ENCODE measurements at places on chromosomes 4 and X. TPM values are rescaled to one million over a fixed set of nuclear protein-coding genes. Genes with fewer than 3 reads are reported as not detected.

Gene ARL9
- total RNA-seq, result not detected

Gene MAGEA2
- 0.50 TPM for total RNA-seq

- H3K4me3 ChIP-seq, result no peak overlapping the region
- no peaks in the 10 kb centered on the region for H3K36me3 ChIP-seq
- H3K27ac ChIP-seq, result no peak overlapping the region
These were observed 158.2 kb downstream of the SPRY1 start for GRCh38 chr4:123554801-123555232.

DNA sequence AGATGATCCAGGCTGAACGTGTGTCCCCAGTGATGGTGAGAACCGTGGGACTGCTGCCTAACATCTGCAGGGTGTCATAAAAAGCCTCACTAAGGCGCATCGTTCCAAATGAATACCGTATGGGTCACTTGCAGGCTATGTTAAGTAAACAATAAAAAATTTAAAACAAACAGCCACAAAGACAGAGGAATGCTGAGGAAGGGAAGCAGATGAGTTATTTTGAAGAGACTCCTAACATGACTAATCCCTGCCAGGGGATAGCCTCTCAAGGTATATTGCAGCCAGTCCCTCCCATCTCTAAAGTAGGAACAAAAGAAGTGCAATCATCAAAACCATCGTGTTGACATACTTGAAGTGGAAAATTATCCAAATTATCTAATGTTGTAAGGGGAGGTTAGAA, 83.8 kb downstream of the UNC5C start:
- H3K27ac ChIP-seq, result no peak overlapping the region
- H3K36me3 ChIP-seq, result no peaks in the 10 kb centered on the region
- no peak overlapping the region for H3K4me3 ChIP-seq
- no peaks in the 10 kb centered on the region for H3K4me1 ChIP-seq
- DNase-seq, result no peak
- no peaks in the 10 kb centered on the region for H3K27me3 ChIP-seq

DNA sequence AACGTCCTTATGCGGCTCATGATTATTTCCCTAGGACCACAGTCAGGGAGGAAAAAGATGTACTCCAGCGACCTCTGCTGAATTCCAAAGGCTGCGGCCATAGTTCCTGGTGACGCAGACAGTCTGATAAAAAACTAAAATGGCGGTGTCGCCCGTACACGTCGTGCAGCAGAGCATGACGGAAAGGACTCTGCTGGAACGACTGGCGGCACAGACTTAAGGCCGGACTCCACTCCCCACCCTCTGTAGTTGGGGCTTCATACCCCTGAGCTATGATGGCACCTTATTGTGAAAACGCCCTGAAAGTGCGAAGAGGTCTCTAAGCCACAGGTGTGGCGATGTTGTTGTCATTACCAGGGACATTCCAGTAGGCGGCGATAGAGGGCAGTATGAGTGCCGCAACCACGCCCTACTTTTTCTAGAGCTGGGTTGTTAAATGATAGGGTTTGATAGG, 90.0 kb upstream of the EDA2R start:
- peak; percentile 68 for DNase-seq
- H3K27ac ChIP-seq, result no peak overlapping the region
- no peaks in the 10 kb centered on the region for H3K4me1 ChIP-seq
- peak overlapping the region; percentile 57 for H3K4me3 ChIP-seq
- no peaks in the 10 kb centered on the region for H3K36me3 ChIP-seq
- no peaks in the 10 kb centered on the region for H3K27me3 ChIP-seq

GRCh38 chr4:17718471-17718870, 63.0 kb downstream of the FAM184B start:
- H3K36me3 ChIP-seq, result no peaks in the 10 kb centered on the region
- no peak for DNase-seq
- H3K27ac ChIP-seq, result no peak overlapping the region
- peaks cover 49% of the 10 kb centered on the region for H3K4me1 ChIP-seq
- no peaks in the 10 kb centered on the region for H3K27me3 ChIP-seq
- no peak overlapping the region for H3K4me3 ChIP-seq

DNA sequence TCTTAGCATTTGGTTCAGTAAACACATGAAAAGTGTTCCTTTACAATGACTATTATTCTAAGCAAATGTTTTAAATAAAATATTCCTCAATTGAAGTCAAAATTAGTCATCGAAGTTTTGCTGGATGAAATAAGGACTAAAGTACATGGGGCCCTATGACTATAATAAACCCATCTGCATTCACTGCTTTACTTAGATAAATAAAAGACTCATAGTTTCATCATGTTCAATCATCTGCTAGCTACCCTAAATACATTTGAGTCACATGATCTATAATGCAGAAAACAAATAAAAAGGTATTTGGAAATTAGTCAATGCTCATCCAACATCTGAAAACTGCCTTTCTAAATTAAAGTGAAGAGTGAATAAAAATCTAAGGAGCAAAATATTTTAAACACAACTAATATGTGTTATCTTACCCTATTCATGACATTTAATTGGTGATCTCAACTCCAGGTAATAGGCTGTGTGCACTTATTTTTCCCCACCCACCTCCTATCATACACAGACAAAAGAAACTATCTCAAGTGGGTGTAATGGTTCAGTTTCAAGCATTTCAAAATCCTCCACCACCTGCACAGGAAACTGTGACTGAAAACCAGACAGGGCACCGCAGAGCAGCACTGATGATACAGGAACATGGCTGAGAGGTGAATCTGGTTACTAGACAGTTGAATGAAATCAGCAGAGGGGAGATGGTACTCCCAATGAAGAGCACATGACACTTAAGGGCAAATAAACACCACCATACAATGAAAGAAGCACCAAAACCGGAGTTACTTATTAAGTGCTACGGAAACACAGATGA, 78.6 kb downstream of the CAMK2D start:
- no peaks in the 10 kb centered on the region for H3K4me1 ChIP-seq
- no peaks in the 10 kb centered on the region for H3K27me3 ChIP-seq
- no peak overlapping the region for H3K27ac ChIP-seq
- no peak overlapping the region for H3K4me3 ChIP-seq
- DNase-seq, result no peak

- no peaks in the 10 kb centered on the region for H3K27me3 ChIP-seq
- H3K4me3 ChIP-seq, result no peak overlapping the region
- DNase-seq, result no peak
- no peak overlapping the region for H3K27ac ChIP-seq
- no peaks in the 10 kb centered on the region for H3K36me3 ChIP-seq
These were observed 8.9 kb downstream of the TCEANC start for GRCh38 chrX:13661735-13662288.

- DNase-seq, result no peak
- H3K4me1 ChIP-seq, result no peaks in the 10 kb centered on the region
- H3K4me3 ChIP-seq, result no peak overlapping the region
- H3K27ac ChIP-seq, result no peak overlapping the region
- no peaks in the 10 kb centered on the region for H3K36me3 ChIP-seq
These were observed 17.4 kb upstream of the SLC34A2 start for GRCh38 chr4:25638221-25638601.

DNA sequence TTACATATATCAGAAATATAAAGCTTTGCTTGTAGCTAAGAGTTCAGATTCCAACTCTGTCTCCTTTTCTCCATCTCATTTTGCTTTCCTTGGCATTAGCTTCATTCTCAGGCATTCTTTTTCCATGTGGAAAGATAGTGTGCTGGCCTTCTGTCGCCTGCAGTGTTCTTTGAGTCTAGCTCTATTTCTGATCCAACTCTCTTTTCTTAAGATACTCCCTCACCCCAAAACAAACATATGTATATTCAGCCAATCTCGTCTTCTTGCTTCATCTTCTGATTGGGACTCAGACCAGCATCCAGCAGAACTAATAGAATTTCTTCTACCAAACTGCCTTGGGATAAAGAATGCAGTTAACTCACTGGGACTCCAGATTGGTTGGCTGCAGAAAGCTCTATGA, 532.2 kb downstream of the MID1IP1 start:
- H3K4me3 ChIP-seq, result no peak overlapping the region
- no peaks in the 10 kb centered on the region for H3K36me3 ChIP-seq
- no peak overlapping the region for H3K27ac ChIP-seq
- no peak for DNase-seq
- no peaks in the 10 kb centered on the region for H3K27me3 ChIP-seq

Gene HPSE
- 3.0 TPM for total RNA-seq

DNA sequence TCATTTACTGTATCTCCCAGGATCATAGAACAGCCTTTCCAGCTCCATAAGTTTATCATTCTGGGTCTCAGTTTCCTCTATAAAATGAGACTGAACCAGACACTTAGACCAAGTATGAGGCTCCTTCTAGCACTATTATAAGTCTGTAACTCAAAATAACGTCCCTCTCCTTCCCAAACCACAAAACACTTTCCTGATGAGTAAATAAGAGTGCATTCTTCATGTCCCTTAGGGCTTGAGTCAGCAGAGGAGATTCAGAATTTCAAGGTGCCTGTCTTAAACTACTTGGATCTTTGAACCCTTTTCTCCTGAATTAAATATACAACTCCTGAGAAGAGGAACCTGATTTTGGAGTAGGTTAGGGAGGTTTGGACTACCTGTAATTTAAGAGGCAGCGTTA, 62.6 kb downstream of the GLRA2 start:
- H3K27me3 ChIP-seq, result no peaks in the 10 kb centered on the region
- no peak overlapping the region for H3K4me3 ChIP-seq
- no peaks in the 10 kb centered on the region for H3K4me1 ChIP-seq
- H3K27ac ChIP-seq, result no peak overlapping the region
- DNase-seq, result no peak

DNA sequence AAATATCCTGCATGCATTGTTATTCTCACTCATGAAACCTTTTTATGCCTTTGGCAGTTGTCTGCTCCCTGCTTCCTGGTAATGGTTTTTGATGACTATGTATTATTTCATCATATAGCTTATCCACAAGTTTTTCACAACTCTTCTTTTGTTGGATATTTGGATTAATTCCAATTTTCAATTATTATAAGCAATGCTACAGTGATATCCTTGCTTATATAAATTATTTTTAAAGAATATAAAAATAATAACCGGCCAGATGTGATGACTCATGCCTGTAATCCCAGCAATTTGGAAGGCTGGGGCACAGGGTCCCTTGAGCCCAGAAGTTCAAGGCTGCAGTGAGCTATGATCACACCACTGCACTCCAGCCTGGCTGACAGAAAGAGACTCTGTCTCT, 47.0 kb downstream of the ASIC5 start:
- no peaks in the 10 kb centered on the region for H3K27me3 ChIP-seq
- H3K27ac ChIP-seq, result no peak overlapping the region
- no peak for DNase-seq
- H3K4me1 ChIP-seq, result no peaks in the 10 kb centered on the region
- no peak overlapping the region for H3K4me3 ChIP-seq

- H3K27ac ChIP-seq, result no peak overlapping the region
- H3K27me3 ChIP-seq, result no peaks in the 10 kb centered on the region
- no peaks in the 10 kb centered on the region for H3K4me1 ChIP-seq
- H3K4me3 ChIP-seq, result no peak overlapping the region
- H3K36me3 ChIP-seq, result no peaks in the 10 kb centered on the region
These were observed 415.2 kb downstream of the TRIML1 start for GRCh38 chr4:188554413-188554812.

Gene FHDC1
- 21.6 TPM for total RNA-seq

GRCh38 chr4:77375866-77376607, 219.0 kb downstream of the CCNG2 start:
- DNase-seq, result peak; percentile 16
- H3K36me3 ChIP-seq, result no peaks in the 10 kb centered on the region
- no peak overlapping the region for H3K4me3 ChIP-seq
- no peaks in the 10 kb centered on the region for H3K27me3 ChIP-seq
- H3K27ac ChIP-seq, result no peak overlapping the region

DNA sequence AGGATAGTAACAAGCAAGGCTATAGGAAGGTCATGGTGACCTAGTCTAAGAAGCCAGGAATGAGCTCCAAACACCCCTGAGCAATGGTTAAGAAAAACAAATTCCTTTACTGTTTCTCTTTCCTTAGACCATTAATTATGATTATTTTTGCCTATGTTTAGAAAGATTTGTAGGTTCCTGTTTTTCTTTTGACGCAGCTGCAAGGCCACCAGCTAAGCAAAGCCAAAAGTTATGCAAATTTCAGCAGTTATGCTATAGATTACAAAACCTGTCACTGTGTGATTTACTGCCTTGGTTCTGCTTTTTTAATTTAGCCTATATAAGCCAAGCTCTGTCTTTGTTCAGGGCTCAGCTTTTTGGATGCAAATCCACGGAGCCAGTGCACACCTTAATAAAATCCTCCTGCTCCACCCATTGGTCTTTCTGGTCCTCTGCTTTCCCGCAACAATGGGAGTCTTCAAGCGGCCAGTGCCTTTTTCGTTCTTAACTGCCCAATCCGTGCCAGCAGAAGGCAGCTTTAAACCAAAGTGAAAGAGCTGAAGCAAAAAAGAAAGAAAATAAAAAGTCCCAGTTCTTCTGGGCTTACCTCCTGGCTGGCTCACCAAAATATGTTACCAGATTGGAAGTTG, 1.4 kb upstream of the CEP135 start:
- no peak overlapping the region for H3K4me3 ChIP-seq
- H3K27me3 ChIP-seq, result no peaks in the 10 kb centered on the region
- H3K27ac ChIP-seq, result no peak overlapping the region
- H3K4me1 ChIP-seq, result peaks cover 26% of the 10 kb centered on the region
- H3K36me3 ChIP-seq, result no peaks in the 10 kb centered on the region

Gene MAGEC2
- total RNA-seq, result not detected

Gene GDI1
- 95.9 TPM for total RNA-seq

DNA sequence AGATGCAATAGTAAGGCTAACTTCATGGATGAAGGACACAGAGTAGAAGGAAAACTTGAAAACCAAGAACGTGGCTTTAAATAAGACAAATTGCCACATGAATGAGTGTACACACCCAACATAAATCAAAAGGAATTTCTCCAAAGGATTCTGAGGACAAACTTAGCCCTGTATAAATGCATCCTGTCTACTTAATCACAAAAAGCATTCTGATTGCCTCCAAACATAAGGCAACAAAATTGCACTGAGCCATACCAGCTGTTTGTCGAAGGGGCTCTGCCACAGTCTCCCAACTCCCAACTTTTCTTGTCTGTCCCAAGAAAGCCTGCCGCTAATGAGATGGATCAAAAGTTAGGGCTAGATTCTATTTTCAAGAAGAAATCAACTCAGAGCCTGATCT, 194.3 kb downstream of the SOWAHB start:
- H3K4me1 ChIP-seq, result peaks cover 68% of the 10 kb centered on the region
- peak overlapping the region; percentile 14 for H3K4me3 ChIP-seq
- no peak overlapping the region for H3K27ac ChIP-seq
- H3K27me3 ChIP-seq, result no peaks in the 10 kb centered on the region
- DNase-seq, result no peak

DNA sequence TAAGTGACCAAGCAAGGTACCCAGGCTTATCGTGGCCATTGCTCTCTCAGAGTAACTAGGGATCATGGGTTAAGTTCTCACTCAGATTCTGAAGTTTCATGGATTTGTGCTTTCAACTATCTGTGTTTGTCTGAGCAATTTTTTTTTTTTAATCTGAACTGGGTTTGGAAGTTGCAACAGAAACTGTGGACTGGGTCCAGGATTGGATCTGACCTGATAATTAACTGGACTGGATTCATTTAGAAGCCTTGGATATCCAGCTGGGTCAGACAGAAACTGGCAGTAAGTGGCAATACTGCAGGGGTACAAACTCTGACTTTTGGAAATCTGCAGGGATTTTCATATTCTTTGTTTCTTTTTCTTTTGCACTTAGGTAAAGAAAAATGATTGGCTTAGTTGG, 38.7 kb upstream of the FGF2 start:
- no peaks in the 10 kb centered on the region for H3K36me3 ChIP-seq
- H3K27me3 ChIP-seq, result no peaks in the 10 kb centered on the region
- peak overlapping the region; percentile 78 for H3K27ac ChIP-seq
- no peak for DNase-seq
- H3K4me3 ChIP-seq, result no peak overlapping the region

GRCh38 chr4:23819041-23819511, 70.8 kb downstream of the PPARGC1A start:
- H3K27me3 ChIP-seq, result no peaks in the 10 kb centered on the region
- H3K4me1 ChIP-seq, result peaks cover 7% of the 10 kb centered on the region
- no peak overlapping the region for H3K4me3 ChIP-seq
- no peak for DNase-seq
- no peak overlapping the region for H3K27ac ChIP-seq

Gene GPR143
- total RNA-seq, result 17.2 TPM
